ENCODE measurements at places on chromosomes 16 and 17.

GRCh38 chr16:11112723-11113348, 143.2 kb downstream of the SOCS1 start:
- DNase-seq, result no peak

DNA sequence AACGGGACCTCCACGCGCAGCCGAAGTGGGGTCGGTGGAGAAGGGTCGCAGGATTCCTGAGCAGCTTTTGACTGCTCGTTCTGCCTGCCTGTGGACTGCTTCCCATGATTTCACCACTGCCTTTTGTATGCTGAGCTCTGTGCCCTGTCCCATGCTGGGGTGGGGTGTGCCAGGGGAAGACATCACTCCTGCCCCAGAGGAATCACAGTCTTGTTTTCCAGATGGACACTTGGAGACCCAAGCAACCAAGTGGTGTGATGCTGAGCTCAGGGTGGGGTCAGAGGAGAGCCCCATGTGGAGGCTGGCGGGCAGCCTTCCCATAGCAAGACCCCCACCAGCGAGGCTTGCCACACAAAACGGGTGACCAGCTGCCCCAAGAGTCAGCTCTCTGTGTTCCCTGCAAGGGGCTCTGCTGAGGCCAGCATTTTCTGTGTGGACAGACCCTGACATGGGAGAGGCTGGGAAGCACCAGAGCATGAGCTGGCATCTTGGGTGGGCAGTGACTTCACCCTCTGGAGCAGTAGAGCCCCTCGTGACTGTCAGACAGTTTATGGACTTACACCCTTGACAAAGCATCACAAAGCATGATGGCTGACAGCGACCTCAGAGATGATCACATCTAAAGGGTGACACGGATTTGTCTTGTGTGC, 111.9 kb downstream of the GNAO1 start:
- no peak for DNase-seq

DNA sequence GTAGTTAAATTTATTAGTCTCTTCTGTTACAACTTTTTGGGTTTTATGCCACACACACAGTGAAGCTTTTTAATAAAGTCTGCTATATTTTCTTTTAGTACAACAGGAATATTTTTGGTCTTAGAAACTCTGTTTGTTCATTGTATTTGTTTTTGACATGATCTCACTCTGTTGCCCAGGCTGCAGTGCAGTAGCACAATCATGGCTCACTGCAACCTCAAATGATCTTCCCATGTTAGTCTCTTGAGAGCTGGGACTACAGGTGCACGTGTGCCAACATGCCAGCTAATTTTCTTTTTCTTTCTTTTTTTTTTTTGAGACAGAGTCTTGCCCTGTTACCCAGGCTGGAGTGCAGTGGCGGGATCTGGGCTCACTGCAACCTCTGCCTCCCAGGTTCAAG, 27.1 kb downstream of the PPM1D start:
- DNase-seq, result no peak

DNA sequence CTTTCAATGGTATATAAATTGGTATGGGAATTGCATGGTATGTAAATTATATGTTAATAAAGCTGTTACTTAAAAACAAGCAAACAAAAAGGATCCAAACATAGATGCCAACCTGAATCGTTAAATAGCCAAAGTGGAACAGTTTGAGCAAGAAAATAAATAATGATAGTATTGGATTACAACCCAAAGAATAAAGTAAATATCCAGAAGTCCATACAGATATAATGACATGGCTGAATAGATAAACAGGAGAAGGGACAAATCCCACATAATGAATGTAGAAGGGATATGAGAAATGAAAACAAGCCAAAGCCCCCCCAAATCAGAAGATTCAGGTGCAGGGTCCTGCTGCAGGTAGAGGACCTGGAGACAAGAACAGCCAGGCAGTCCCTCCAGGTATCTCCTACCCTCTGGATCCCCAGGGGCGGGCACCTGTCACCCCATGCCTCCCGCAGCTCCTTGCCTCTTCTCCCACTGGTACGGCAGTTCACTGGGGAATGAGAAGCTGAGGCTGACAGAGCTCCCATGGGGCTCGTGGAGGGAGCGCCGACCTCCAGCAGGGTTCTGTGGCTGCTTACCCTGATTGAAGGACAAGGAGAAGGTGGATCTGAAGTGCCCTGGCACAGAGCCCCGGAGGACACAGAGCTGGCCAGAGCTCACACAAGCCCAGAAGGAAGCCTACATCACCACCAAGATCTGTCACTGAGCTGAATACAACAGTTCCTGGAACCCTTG, 9.9 kb upstream of the LCAT start:
- DNase-seq, result no peak

GRCh38 chr16:14493791-14494190, 136.3 kb downstream of the PARN start:
- DNase-seq, result no peak

GRCh38 chr17:29617125-29617480, 5.6 kb downstream of the CORO6 start:
- DNase-seq, result peak; percentile 70

DNA sequence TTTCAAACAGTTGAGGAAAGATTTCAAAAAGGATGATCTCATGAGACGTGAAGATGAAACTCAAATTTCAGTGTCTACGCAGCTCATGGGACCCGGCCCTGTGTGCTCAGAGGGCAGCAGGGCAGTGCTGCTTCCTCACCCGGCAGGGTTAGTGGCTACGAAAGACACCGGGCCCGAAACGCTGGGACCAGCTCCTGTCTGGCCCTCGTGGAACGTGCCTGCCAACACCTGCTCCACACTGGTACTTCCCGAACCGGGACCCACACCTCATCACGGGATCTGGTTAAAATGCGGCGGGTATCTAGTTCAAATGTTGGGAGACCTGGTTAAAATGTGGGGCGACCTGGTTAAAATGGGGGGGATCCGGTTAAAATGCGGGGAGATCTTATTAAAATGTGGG, 18.7 kb downstream of the DNASE1 start:
- DNase-seq, result no peak

DNA sequence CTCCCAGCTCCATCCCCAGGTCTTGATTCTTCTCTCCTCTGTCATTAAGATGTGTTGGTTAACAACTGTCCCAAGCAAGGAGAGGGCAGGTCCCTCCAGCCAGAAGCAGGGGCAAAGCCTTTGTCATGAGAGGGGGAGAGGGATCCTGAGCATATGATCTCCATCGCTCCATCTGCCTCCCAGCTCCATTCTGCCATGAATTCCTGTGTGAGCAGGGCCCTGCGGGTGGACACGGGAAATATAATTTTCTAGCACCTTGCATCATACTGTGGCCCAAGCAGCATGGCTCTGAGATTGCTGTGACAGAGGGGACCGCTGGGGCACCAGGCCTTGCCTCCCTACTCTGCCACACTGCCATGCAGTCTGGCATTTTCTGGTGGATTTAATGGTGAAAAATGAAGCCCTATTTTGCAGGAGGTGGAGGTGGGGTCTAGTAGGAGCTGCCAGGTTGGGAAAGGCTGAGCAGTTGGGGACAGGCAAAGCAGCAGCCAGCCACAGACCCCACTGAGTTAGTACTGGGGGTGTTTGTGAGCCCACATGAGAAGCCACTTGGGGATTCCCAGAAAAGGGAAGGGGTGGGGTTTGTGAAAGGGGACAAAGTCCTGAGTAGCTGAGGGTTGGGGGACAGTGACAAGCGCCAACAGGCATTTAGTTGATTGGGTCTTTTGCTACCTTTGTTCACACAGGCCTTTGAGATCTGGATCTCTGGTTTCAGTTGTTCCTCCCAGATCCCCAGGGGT, 16.4 kb downstream of the TMEM238L start:
- no peak for DNase-seq

DNA sequence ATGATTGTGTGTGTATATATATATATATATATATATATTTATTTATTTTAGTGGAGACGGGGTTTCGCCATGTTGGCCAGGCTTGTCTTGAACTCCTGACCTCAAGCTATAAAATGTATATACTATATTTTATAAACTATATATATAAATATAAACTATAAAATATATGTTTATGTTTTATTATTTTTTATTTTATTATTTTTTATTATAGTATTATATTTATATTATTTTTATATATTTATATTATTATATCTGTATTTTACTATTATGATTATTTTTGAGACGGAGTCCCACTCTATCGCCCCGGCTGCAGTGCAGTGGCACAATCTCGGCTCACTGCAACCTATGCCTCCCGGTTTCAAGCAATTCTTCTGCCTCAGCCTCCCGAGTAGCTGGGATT, 10.5 kb upstream of the PHOSPHO1 start:
- no peak for DNase-seq

GRCh38 chr16:80300876-80301275, 239.9 kb upstream of the DYNLRB2 start:
- DNase-seq, result no peak

- no peak for DNase-seq
Observed at GRCh38 chr17:8436844-8437171, 1.1 kb downstream of the NDEL1 start.

GRCh38 chr17:75273977-75274708, 3.1 kb upstream of the MIF4GD start:
- no peak for DNase-seq

GRCh38 chr17:68294196-68294555, 2.9 kb downstream of the ARSG start:
- DNase-seq, result no peak

- DNase-seq, result no peak
Observed at GRCh38 chr17:82545071-82545462, 25.5 kb downstream of the FOXK2 start.

GRCh38 chr17:82889496-82890338, 49.9 kb upstream of the ZNF750 start:
- DNase-seq, result no peak

GRCh38 chr17:82880620-82881323, 41.0 kb upstream of the ZNF750 start:
- no peak for DNase-seq

DNA sequence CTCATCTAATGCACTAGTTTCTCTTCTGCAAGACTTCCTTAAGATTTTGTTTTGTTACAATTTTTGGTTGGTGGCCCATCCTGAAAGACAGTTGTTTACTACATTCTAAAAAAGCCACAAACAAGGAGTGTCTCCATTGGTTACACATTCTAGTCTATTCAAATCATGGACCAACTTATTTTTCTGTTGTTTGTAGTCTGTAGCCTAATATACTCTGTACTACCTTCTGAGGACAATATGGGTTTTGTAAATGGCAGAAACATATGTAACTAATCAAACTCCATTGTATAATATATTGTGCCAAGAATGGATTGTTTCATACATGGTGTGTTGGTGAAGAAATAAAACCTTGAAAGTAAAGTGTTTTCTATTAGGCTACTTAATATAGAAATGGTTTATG, 79.5 kb upstream of the DHX40 start:
- no peak for DNase-seq

- DNase-seq, result no peak
Observed at GRCh38 chr16:26195225-26195624, 503.5 kb downstream of the HS3ST4 start.

DNA sequence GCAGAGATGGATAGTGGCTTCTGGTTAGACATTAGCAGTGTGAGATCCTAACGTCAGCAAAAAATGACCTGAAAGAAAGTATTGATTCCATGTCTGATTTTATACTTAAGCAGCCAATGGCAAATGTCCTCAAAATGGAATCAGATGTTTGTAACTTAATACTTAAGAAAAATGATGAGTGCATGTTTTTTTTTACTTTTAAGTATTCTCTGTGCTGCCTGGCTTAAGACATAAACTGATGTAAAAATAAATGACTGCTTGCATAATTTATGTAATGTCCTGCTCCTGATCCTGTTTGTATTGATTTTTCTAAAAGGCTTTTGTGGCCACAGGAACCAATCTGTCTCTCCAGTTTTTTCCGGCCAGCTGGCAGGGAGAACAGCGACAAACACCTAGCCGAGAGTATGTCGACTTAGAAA, 7.4 kb downstream of the CBFB start:
- no peak for DNase-seq

DNA sequence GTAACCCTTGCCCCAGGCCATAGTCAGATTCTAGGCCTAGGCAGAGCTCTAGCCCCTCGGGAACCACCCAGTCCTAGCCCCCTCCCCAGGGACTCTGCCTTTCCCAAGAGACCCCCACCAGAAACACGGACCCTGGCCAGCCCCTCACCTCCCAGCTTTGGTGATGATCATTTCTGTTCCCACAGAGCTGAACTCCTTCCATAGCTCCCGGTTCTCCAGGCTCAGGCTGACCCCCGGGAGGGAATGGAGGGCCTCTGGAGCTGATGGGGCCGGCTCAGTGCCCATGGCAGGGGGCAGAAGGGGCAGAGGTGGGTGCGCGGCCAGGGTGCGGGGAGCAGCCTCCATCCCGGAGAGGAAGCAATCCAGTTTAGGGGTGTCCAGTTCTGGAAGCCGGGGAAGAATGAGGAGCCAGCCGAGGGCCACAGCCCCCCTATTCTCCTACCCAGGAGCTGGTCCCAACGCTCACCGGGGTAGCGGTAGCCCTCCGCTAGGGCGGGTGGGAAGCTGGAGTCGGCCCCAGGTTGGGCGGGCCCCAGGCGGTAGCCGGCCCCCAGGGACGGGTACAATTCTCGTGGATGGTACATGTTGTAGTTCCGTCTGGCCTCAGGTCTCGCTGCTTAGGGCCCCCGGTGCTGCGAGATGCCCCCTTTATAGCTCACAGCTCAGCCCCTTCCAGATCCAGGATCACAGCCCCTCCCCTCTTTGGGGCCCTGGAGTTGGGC, 953 bp downstream of the TBX6 start:
- no peak for DNase-seq

GRCh38 chr17:76407509-76407908, 23.1 kb downstream of the SPHK1 start:
- DNase-seq, result no peak

GRCh38 chr17:35082073-35082657, 18.7 kb upstream of the RFFL start:
- no peak for DNase-seq

- DNase-seq, result no peak
Observed at GRCh38 chr17:6241381-6241780, 171.2 kb downstream of the WSCD1 start.

- DNase-seq, result no peak
Observed at GRCh38 chr17:68698746-68699145, 97.6 kb upstream of the FAM20A start.

DNA sequence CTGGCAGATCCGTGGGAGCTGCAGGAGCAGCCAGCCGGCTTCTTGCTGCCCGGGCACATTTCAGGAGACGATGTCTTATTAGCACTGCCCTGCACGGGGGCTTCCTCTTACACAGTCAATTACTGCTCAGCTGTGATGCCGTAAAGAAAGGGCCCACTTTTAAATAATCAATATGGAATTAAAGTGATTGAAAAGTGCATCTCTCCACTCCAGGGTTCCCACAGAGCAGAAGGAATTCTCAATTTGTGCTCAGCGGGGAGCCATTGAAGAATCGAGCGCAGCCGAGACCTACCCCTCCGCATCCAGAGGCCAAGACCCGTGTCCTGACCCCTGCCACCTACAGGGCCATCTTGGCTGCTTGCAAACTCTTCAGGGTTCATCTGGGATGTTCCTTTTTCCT, 399.4 kb upstream of the C16orf82 start:
- DNase-seq, result no peak

GRCh38 chr17:39899215-39899614, 19.2 kb downstream of the GSDMB start:
- DNase-seq, result no peak

GRCh38 chr16:15716694-15717447, 66.8 kb downstream of the NDE1 start:
- no peak for DNase-seq

- peak; percentile 21 for DNase-seq
Observed at GRCh38 chr16:66378741-66379570, 12.5 kb downstream of the CDH5 start.

Measured in right forelimb (tissue), 1 donor.